ENCODE measurements at places on chromosomes 1 and 21.

GRCh38 chr21:35578347-35578782 is 482.0 kb downstream of the SETD4 start:
- DNase-seq, result no peak

- DNase-seq, result no peak
These were observed 108.6 kb downstream of the NTMT2 start for GRCh38 chr1:170254371-170254770.

- no peak for DNase-seq
These were observed 1.4 kb upstream of the F3 start for GRCh38 chr1:94543001-94543400.

DNA sequence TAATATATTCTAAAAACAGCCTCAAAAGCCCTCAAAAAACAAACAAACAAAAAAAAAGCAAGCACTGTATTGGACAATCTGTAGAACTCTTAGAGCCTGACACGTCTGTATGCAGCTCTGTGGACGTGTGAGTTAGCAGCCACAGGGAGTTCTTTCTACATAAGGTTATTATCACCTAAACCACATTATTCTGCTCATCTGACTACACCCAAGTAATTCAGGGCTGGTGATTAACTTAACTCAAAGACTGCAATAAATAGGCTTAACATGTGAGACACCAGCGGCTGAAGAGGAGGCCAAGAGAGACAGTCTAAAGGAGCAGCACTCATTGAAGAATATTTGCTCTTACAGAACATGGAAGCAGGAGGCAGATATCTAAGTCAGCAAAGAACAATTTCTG is 316.0 kb downstream of the VAV3 start:
- no peak for DNase-seq

DNA sequence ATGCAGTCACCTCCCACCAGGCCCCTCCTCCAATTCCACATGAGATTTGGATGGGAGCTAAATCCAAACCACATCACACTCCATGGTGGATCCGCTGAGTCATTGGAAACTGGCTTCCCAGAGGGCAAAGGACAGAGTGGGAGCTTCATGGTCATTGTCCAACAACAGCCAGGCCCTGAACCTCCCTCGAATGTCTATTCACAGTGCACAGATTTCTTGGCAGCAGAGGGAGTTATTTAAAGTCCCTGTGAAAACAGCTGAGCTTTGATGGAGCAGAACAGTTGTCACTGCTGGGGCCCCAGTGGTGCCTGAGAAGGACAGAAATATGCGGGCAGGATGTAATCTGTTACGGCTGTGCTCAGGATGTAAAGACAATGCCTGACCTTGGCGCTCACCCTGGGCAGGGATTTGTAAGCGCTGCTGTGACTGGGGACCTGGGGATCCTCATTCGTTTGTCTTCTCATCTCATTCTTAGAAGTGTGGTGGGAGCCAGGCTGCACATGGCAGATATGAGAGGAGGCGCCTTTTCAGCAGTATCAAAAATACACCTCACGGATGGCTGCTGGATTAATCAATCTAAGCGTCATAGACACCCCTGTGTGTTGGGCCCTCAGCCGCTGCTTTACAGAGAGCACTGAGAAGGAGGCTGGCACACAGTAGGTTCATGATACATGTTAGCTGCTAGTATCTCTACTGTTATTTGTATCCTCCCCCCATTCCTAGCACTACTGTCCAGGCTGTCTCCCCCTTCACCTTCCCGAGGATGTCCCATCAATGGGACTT is 439.4 kb downstream of the PTPRU start:
- DNase-seq, result no peak

DNA sequence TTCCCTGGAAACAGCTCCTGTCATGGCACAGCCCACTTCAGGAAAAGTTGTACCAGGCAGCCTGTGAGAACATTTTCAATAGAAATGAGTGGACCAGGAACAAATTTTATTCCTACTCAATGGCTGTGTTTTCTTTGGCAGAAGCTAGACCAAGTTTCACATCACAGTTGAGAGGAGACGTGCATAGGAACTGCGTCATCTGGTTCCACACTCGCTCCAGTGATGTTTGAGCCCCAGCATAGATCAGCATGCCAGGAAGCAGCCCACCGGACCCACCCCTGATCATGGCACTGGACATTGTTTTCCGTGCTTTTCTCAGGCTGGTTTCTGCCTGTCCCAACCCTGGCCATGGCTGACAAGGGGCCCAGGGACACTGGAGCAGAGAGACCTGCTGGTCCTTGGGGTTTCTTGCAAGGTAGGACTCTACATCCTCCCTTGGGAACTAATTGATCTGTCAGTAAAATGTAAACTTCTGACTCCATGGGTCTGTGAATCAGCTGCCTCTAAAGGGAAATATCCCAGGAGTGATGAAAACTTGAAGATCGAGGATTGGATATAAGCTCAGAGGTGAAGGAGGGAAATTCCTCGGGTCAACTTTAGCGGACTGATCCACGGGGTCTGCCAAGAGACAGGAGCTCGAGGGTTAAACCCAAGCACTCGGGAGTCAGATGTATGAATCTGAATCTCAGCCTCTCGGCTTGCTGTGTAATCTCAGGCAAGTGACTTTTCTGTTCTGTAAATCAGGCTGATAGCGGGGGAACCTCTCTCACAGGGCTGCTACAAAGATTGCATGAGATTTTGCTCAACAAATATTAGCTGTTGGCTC is 35.7 kb downstream of the NEK2 start:
- no peak for DNase-seq

DNA sequence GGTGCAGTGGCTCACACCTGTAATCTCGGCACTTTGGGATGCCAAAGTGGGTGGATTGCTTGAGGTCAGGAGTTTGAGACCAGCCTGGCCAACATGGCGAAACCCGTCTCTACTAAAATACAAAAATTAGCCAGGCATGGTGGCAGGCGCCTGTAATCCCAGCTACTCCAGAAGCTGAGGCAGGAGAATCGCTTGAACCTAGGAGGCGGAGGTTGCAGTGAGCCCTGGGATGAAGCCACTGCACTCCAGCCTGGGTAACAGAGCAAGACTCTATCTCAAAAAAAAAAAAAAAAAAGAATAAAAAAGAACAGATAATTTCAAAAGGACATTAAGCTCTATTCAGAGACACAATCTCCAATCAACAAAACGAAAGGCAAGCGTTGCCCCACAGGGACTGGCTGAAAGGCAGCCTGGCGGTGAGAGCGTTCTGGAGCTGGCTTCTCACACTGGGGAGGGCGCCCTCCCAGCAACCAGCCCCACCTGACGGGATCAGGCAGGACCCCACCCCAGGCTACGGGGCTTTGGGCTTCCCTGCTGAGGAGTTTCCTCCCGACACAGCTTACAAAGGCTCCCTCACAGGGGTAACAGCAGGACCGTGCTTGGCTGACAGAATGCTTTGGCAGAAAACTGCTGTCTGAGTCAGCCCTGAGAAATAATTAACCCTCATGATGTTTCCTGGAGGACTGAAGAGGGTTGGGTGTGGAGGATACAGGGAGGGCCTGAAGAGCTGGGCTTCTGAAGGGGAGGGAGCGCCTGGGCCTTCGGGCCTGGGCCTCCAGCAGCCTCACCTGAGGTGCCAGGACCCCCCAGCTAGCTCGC is 31.1 kb upstream of the SRP9 start:
- DNase-seq, result peak; percentile 95

DNA sequence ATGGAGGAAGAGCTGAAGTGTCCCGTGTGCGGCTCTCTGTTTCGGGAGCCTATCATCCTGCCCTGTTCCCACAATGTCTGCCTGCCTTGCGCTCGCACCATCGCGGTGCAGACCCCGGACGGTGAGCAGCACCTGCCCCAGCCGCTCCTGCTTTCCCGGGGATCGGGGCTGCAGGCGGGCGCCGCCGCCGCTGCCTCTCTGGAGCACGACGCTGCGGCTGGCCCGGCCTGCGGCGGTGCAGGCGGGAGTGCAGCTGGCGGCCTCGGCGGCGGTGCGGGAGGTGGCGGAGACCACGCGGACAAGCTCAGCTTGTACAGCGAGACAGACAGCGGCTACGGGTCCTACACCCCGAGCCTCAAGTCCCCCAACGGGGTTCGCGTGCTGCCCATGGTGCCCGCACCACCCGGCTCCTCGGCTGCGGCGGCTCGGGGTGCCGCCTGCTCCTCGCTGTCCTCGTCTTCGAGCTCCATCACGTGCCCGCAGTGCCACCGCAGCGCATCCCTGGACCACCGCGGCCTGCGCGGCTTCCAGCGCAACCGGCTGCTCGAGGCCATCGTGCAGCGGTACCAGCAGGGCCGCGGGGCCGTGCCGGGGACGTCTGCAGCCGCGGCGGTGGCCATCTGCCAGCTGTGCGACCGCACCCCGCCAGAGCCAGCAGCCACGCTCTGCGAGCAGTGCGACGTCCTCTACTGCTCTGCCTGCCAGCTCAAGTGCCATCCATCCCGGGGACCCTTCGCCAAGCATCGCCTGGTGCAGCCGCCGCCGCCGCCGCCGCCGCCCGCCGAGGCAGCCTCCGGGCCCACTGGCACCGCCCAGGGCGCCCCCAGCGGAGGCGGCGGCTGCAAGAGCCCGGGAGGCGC is 1.3 kb downstream of the TRIM67 start:
- DNase-seq, result no peak

GRCh38 chr1:207302618-207303393 is 18.7 kb upstream of the CD55 start:
- DNase-seq, result no peak

DNA sequence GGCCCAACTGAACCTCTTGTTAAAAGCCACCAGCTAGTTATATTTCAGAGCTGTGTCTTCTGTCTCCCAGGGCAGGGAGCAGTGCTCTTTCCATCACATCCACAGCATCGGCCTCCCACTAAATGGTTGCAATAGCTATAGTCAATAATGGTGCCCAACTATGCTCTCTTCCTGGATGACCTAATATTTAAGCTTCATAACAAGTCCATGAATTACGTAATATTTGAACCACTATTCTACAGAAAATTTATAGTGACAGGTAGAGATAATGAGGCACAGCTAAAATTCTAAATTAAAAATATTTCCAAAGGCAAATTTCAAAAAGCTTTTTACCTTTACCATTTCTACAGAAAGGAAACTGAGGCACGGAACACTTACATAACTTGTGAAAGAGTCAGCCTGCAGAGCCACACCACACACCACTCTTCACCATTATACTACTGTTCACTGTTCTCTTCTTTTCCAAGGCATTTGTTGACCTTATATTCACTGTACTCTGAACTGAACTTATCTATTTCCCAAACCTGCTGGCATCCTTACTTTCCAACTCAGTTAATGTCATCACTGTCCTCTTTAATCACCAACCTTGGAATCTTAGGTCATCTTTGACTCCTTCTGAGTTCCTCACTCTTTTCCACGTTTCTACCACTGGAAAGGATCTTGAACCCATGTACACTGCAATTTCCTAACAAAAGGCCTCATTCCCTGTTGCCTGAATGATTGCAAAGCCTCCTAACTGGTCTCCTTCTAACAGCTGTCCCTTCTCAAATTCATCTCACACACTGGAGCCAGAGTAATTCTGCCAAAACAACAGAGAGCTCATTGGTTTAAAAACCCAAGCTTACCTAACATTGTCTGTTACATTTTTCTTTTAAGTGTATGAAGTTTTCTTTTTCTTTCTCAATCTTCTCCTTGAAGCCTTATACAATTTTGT is 85.5 kb downstream of the DDAH1 start:
- no peak for DNase-seq

- no peak for DNase-seq
These were observed 40.0 kb downstream of the MEGF6 start for GRCh38 chr1:3571263-3571662.

- DNase-seq, result no peak
These were observed 17.5 kb upstream of the KAZN start for GRCh38 chr1:14580986-14581385.

- no peak for DNase-seq
These were observed 235.0 kb downstream of the SLC45A1 start for GRCh38 chr1:8552820-8553397.

DNA sequence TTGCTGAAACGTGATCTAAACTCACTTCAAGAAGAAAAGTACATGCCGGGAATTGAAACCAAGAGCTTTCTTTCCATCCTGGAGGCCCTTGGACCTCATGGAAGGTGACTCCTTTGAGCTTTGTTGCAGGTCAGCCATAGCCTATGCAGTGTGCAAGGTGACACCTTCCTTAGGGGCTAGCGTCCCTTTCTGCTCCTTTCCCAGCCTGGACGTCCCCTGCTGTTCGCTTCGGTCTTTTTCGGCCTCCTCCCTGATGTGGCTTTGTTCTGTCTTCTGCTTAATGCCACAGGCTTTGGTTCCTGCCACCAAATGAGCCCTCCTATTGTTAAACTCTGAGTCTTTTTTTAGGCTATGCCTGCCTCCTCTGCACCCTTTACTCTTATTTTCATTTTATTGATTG is 308.8 kb downstream of the BRINP2 start:
- no peak for DNase-seq

DNA sequence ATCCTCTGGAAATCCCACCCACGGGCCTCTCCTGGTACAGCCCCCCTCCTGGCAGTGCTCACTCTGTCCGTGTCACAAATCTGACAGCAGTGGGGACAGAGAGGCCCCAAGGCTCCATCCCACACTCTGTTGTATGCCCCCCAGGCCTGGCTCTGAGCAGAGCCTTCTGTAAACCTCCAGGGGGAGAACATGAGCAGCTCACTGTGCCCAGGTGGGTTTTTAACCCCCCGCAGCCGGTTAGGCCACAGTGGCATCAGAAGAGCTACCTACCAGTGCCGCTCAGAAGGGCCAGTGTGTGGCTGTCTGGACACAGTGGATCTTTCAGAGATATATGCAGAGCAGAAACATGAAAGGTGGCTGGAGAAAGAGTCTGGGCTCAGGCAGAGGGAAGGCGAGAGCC is 12.0 kb upstream of the GPR153 start:
- no peak for DNase-seq

- no peak for DNase-seq
These were observed 116.2 kb downstream of the PTBP2 start for GRCh38 chr1:96837781-96838216.

DNA sequence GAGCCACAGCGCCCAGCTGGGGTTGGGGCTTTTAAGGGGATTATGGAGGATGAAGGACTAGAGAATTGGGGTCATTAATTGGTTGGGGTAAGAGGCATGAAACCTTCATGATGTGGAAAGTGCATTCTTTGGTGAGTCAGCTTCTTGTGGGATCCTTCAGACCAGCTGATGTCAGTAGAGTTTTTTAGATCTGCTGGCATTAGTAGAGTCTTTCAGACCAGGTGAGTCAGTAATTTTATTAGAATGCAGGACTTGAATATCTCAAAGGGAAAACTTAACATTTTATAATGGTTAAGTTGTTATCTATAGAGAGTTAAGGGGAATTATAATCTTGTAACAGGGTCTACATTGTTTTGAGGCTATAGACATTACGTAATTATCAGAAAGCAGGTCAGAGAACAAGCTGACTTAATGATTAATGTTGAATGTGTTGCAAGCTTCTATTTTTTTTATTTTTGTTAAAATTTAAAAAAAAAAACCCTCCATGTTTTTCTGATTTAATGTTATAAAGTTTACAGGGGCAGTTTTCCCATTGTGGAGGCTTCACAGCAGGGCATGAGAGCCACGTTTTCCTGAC is 160.9 kb upstream of the FMN2 start:
- no peak for DNase-seq

DNA sequence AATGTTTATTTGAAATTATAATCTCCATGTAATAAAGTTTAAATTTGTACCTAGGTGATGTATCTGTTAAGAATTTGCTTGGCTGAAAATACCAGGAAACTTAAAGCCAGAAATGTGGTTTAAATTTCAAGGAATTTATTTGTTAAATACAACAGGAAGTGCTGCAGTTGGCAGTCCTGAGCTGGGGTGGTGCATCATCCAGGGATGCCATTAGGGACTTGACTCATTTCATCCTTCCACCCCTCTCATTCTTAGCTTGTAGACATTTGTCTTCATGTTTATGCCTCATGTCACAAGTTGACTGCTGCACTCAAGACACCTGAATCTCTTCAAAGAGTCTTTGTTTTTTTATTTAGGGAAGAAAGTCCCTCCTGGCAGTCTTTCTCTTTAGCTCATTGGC is 175.9 kb downstream of the LHX8 start:
- no peak for DNase-seq

All from COR-L47 (cell line).